ENCODE measurements at places on chromosomes 11 and 22. TPM values are rescaled to one million over a fixed set of nuclear protein-coding genes. Genes with fewer than 3 reads are reported as not detected.

GRCh38 chr11:57515332-57516060 is at the start of gene SLC43A1:
SLC43A1 (minus strand) TSS chr11:57515702; CDS start chr11:57514111, 1,591 bp downstream.
- no peaks in the 10 kb centered on the region for H3K36me3 ChIP-seq
- peak; percentile 80 for DNase-seq
- H3K27ac ChIP-seq: peak within 1 kb of the TSS; percentile 95
- peaks cover 24% of the 10 kb centered on the region for H3K4me1 ChIP-seq

- DNase-seq: no peak
- H3K4me3 ChIP-seq: no peak overlapping the region
- peak overlapping the region; percentile 69 for H3K27ac ChIP-seq
Measured at GRCh38 chr22:41511521-41511968, 32.7 kb downstream of the POLR3H start.

DNA sequence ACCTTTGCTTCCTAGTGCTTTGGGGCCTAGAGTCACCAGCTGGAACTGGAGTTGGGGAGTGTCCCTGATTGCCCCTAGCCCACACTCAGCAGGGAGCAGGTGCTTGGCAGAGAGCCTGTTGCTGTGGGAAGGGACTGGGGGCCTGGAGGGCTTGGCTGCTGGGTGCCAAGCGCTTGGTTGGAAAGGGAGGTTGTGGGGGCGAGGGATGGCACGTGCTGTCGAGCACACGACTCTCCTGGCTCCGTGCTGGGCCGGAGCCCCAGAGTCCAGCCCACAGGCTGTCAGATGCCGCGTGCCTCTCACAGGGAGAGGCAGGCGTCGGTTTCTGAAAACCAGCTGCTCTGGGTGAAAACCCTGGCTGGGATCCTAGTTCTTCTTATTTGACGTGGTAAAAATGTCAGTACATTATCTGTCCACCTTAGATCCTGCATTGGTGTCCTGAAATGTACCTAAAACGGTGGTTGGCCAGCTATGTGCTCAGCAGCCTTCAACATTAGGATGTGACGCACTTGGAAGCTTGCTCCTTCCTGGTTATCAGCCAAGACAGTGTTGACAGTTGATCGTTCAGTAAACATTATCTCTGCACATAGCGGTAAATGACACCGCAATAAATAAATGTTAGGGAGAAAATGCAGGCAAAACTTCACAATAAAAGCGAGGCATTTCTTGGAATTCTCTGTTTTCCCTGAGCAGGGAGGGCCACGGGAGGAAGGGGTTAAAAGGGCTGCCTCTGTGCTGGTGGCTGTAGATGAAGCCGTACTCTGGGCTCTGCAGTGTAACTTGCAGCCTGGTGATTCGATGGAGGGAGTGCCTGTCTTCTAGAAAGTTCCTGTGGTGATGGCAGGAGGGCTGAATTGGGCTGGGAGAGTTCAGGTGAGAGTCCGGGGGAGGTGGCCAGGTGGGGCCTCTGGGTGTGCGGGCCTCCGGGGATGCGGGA is 29.2 kb downstream of the GRAMD4 start:
- peaks cover 22% of the 10 kb centered on the region for H3K4me1 ChIP-seq
- no peak overlapping the region for H3K27ac ChIP-seq
- no peaks in the 10 kb centered on the region for H3K27me3 ChIP-seq
- H3K4me3 ChIP-seq: no peak overlapping the region
- no peaks in the 10 kb centered on the region for H3K36me3 ChIP-seq

- no peak overlapping the region for H3K27ac ChIP-seq
- H3K27me3 ChIP-seq: no peaks in the 10 kb centered on the region
- H3K4me3 ChIP-seq: no peak overlapping the region
- DNase-seq: peak; percentile 23
- H3K4me1 ChIP-seq: peaks cover 11% of the 10 kb centered on the region
- no peaks in the 10 kb centered on the region for H3K36me3 ChIP-seq
Measured at GRCh38 chr11:15497366-15497765, 382.6 kb downstream of the INSC start.

GRCh38 chr22:20135265-20135664 is 3.7 kb downstream of the ZDHHC8 start:
- no peak for DNase-seq
- H3K36me3 ChIP-seq: no peaks in the 10 kb centered on the region
- no peak overlapping the region for H3K4me3 ChIP-seq
- H3K27me3 ChIP-seq: no peaks in the 10 kb centered on the region
- H3K4me1 ChIP-seq: peaks cover 56% of the 10 kb centered on the region

DNA sequence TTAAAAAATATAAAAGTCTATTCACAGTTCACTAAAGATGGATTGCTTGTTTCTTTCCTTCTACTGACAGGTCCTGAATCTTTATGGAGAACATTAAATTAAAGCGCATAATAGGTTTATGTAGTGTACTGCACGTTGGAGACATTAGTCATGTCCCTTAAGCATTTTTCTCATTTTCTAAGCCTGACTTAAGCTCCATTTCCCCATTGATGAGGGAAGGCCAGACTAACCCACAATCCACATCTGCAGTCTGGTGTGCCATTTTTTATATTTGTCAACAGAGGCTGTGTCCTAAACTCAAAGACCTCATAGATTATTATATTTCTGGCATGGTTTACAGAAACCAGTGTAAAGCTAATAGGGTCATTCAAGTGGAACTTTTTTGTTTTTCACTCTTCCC is 39.9 kb downstream of the CADM1 start:
- no peak overlapping the region for H3K27ac ChIP-seq
- H3K27me3 ChIP-seq: no peaks in the 10 kb centered on the region
- H3K4me3 ChIP-seq: no peak overlapping the region

DNA sequence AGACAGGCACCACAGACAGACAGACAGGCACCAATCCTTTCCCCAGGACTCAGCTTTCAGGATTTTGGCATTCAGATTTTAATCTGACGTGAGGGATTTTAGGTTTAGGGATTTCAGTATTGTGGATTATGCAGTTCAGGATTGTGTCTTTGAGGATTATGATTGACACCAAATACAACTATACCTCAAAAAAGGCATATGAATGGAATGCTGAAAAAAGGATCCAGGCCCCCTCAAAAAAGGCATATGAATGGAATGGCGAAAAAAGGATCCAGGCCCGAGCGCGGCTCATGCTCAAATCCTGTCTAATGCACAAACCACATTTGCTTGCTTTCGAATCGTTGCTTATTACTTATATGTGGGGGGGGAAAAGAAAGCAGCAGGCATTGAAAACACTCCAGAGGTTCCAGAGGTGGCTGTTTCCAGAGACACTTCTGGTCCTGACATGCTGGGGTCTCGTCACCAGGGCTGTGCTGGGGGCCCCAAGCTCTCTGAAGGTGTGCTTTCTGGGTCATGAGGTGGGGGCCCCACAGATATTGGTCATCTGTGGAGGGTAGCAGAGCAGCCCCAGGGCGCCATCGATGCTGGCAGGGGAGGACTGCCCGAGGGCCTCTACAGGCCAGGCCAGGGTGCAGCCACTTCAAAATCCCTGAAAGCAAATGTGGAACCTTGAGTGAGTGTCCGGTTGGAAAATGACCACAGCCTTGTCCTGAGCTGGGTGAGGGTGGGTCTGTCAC is 16.8 kb upstream of the OSBPL5 start:
- H3K36me3 ChIP-seq: no peaks in the 10 kb centered on the region
- no peak overlapping the region for H3K4me3 ChIP-seq
- no peaks in the 10 kb centered on the region for H3K4me1 ChIP-seq
- no peak for DNase-seq
- no peak overlapping the region for H3K27ac ChIP-seq

DNA sequence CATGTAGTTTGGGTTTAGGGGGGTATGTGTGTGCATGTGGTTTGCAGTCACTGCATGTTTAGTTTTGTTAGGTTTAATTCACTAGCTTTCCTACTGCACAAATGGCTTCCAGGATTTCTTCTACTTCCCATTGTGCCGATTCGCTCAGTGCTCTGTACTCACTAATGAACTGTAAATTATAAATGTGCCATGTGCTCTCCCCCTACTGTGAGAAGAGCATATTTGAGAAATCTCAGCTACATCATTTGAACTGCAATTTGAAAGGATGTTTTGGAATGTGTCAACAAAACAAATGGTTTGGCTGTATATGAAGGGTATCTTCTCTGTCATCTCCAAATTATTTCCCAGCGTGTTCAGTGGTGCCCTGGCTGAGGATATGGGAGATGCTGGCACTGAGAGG is 28.1 kb downstream of the CYB5R2 start:
- no peak overlapping the region for H3K27ac ChIP-seq
- no peak overlapping the region for H3K4me3 ChIP-seq
- H3K27me3 ChIP-seq: no peaks in the 10 kb centered on the region
- no peak for DNase-seq
- H3K36me3 ChIP-seq: peaks cover 18% of the 10 kb centered on the region

The CARD10 gene
- total RNA-seq: 28.7 TPM

- no peak within 1 kb of the TSS for H3K4me3 ChIP-seq
- H3K27me3 ChIP-seq: no peaks in the 10 kb centered on the region
- peaks cover 6% of the 10 kb centered on the region for H3K36me3 ChIP-seq
- H3K27ac ChIP-seq: no peak within 1 kb of the TSS
- DNase-seq: peak; percentile 51
Measured at GRCh38 chr11:64759722-64760719, at the start of gene PYGM. PYGM (minus strand) TSS chr11:64759974; CDS start chr11:64759898, 76 bp downstream.

GRCh38 chr11:78217650-78218541 is 29.2 kb downstream of the USP35 start:
- DNase-seq: no peak
- H3K4me1 ChIP-seq: no peaks in the 10 kb centered on the region
- H3K4me3 ChIP-seq: no peak overlapping the region
- peaks cover 8% of the 10 kb centered on the region for H3K36me3 ChIP-seq

The CCDC88B gene
- 8.8 TPM for total RNA-seq

DNA sequence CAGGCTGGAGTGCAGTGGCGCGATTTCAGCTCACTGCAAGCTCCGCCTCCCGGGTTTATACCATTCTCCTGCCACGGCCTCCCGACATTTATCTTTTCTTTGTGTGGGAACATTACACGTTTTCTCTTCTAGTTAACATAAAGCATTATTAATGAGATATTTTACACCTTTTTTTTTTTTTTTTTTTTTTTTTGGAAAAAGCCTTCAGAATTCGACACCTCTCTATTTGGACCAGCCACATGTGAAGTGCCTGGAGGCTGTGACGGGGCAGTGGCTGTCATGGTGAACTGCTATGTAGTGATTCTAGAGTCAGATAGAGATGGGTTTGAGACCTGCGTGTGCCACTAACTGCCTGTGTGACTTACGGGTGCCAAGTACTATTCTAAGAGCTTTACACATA is 64.3 kb downstream of the SMIM38 start:
- peaks cover 9% of the 10 kb centered on the region for H3K4me1 ChIP-seq
- peak; percentile 8 for DNase-seq
- H3K4me3 ChIP-seq: no peak overlapping the region
- H3K27ac ChIP-seq: peak overlapping the region; percentile 72
- no peaks in the 10 kb centered on the region for H3K36me3 ChIP-seq

DNA sequence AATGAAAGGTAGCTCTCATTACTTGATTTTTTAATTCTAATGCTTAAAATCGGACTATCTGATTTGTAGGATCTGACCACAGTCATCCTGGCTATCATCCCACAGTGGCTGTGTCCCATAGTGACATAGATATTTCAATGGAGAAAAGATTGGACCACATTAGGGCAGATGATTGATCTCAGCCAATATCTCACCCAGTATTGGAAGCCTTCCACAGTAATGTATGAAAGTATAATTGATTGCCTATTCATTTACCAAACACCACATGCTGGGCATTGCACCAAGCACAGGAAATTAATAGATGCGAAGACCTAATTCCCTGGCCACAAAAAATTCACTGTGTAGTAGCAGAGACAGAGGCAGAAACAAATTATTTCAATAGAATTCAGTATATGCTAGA is 37.6 kb downstream of the FZD4 start:
- H3K4me3 ChIP-seq: no peak overlapping the region
- H3K27ac ChIP-seq: no peak overlapping the region
- DNase-seq: no peak

GRCh38 chr11:47183031-47183856 is 3.0 kb downstream of the PACSIN3 start:
- H3K4me1 ChIP-seq: peaks cover 42% of the 10 kb centered on the region
- DNase-seq: no peak
- no peaks in the 10 kb centered on the region for H3K36me3 ChIP-seq
- H3K4me3 ChIP-seq: no peak overlapping the region

- H3K4me1 ChIP-seq: no peaks in the 10 kb centered on the region
- H3K4me3 ChIP-seq: no peak overlapping the region
- no peaks in the 10 kb centered on the region for H3K36me3 ChIP-seq
- H3K27ac ChIP-seq: no peak overlapping the region
- no peaks in the 10 kb centered on the region for H3K27me3 ChIP-seq
Measured at GRCh38 chr11:69472541-69473275, 8.8 kb upstream of the LINC01488 start.

The PNPLA3 gene
- total RNA-seq: 0.78 TPM

DNA sequence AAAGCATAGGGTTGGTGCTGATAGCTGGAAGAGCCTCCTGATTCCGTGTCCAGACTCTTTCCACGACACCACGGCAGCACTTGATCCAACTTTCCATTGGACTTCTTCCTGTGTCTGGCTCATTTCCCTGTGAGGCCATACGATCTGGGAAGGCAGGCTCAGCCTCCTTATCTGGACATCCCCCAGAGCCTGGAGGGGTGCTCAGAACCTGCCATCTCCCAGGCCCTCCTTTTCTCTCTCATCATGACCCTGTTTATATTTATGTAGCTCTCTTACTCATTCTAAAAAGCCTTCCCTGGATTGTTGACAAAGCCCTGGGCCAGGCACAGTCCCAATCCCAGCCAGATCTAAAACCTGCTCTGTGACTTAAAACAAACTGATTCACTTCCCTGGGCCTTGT is 7.8 kb upstream of the BCL9L start:
- peak; percentile 20 for DNase-seq
- peaks cover 21% of the 10 kb centered on the region for H3K4me1 ChIP-seq

DNA sequence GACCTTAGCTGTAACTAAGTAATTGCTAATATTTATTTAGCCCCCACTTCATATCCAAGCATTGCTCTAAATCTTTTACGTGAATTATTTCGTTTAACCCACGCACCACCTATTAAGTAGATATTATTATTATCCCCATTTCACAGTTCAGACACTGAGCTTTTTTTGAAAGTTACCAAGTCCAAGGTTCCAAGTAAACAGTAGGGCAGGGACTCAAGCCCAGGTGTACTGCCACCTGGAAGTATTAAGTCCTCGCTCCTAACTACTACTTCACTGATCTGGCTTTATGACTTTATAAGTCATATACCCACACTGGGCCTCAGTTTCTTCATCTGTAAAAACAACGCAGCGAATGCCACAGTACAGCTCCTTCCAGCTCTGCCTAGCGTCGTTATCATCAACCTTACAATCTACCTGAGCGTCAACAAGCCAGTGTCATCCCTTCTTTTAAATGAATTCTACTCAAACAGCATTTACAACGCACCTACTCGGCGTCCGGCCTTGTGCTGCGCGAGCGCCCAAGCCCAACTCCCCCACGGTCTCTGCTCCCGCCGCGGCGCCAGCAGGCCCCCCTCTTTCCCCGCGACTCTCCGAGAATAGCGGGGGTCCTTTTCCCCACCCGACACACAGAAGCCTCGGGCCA is 624 bp downstream of the TMEM41B start:
- peak; percentile 17 for DNase-seq
- no peaks in the 10 kb centered on the region for H3K36me3 ChIP-seq
- no peaks in the 10 kb centered on the region for H3K27me3 ChIP-seq
- H3K4me1 ChIP-seq: peaks cover 24% of the 10 kb centered on the region
- H3K4me3 ChIP-seq: peak overlapping the region; percentile 84

DNA sequence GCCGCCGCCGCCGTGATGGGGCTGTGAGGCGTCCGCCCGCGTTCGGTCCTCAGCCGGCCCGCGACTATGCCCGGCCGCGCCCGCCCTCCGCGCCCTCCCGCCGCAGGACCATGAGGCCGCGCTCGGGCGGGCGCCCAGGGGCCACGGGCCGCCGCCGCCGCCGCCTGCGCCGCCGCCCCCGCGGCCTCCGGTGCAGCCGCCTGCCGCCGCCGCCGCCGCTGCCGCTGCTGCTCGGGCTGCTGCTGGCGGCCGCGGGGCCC is 215 bp downstream of the ZNRF3 start:
- no peaks in the 10 kb centered on the region for H3K36me3 ChIP-seq
- no peak for DNase-seq

Measured in body of pancreas (tissue), 4 donors.